ENCODE measurements at places on chromosomes 3 and 15.

DNA sequence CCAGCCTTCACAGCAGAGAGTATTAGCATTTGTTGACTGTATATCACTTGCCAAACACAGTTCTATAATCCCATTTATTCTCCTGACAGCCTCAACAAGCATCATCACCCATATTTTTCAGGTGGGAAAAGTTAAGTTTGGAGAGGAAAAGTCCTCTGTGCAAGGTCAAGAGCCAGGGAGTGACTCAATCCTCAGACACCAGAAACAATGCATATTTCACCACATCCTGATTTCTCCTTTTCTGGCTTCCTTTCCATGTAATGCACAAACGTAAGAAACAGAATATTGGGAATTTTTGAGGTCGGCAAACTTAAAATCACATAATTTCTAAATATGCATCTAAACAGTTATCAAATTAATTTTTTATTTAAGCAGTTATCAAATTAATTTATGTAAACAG, 116.0 kb upstream of the GADL1 start:
- no peak for DNase-seq

GRCh38 chr3:184791171-184791570, 20.8 kb upstream of the VPS8 start:
- no peak for DNase-seq

DNA sequence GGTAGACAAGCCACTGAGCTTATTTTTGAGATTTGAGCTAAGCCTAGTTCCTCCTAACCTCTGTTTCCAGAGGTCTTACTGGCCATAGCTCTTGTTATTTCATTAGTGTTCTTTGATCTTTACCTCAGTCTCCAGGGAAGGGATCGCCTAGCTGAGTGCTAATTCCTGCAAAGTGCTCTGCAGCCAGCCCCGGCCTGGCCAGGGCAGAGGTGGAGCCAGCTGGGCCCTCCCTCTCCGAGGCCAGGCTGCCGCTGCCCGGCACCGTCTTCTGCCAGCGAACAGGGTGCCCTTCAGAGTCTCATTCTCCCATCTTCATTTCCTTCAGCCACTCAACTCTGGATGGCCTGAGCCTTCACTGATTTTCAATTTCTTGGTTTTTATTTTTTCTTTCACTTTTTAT, 19.7 kb downstream of the FAN1 start:
- no peak for DNase-seq

- DNase-seq = no peak
These were observed 18.8 kb downstream of the HEMK1 start for GRCh38 chr3:50587806-50588758.

- no peak for DNase-seq
These were observed 224.3 kb downstream of the CDIN1 start for GRCh38 chr15:36803773-36804172.

DNA sequence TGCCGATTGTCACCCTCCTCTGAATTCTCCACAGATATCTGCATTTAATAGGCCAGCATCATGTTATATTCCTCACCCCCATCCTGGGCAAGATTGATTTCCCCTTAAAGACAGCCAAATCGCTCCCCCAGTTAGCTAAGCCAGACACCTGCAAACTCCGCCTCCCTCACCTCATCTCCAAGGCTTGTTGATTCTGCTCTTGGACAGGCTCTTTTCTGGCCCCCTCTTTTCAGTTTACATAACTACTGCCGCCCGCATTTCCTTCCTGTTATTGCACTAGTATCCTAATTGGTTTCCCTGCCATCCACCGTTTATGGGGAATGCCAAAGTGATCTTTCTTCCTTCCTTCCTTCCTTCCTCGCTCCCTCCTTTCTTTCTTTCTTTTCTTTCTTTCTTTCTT, 214.7 kb upstream of the MRPL3 start:
- DNase-seq = no peak

- DNase-seq = no peak
These were observed 32.7 kb upstream of the CPOX start for GRCh38 chr3:98626151-98626550.

- no peak for DNase-seq
These were observed 30.5 kb downstream of the CD47 start for GRCh38 chr3:108060331-108060730.

GRCh38 chr3:197942956-197943556, 6.9 kb upstream of the RPL35A start:
- DNase-seq = no peak

DNA sequence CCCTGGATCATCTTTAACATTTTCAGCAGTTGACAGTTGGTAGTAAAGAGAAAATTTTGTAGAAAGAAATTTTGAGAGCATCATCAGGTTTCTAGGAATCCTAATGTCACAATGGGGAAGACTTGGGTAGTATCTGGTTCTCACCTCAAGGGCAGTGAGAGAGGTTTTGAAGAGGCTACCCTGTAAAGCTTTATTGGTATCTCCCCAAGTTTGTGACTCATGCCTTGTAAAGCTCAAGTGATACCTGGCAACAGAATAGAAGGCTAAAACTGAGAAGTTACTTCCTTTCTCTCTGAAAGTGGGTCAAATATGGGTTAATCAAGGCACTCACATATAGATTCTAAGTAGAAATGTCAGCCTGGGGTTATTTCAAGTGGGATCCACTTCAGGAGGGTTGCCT, 196.4 kb downstream of the SUCNR1 start:
- no peak for DNase-seq

GRCh38 chr3:129593595-129594339, 12.7 kb downstream of the PLXND1 start:
- no peak for DNase-seq

- no peak for DNase-seq
These were observed 32.4 kb downstream of the TJP1 start for GRCh38 chr15:29789871-29790270.

DNA sequence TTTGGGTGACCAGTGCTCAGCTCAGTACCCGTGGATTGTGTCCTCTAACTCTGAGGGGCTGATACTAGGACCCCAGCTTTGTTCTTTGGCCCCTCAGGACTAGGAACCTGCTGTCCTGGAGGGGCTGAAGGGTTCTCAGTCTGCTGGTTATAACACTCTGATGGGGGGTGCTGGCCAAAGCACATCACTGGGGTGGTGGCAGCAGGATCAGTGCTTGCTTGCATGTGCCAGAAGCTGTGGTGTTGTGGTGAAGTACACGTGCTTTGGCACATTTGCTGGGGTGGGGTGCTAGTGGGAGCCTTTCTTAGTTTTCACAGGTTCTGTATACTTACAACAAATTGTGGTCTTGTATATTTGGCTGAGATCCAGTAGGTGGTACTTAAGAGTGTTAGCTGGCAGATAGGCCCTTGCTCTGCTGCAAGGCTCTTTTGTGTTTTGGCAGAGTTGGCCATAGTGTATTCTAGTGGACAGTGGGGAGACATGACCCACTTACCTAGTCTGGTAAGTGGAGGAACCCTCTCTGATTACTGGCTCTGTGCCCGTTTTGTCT, 344.3 kb downstream of the EDEM1 start:
- DNase-seq = no peak

DNA sequence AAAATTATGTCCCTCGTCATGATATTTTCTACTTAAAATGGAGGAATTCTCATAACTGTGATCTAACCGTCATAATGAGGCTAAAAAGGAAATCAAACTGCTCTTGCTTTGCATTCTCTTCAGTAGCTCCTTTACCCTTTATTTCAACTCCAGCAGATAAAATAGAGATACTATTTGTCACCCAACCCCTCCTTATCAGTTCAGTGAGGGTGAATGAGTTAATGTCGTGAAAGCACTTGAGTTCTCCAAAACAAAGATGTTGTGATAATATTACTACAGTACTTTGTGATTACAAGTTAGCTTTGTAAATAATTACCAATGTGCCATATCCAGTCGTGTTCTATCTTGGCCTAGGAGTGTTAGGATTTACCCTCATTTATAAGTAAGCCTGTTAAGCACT, 63.4 kb upstream of the ANKRD28 start:
- no peak for DNase-seq

- no peak for DNase-seq
These were observed 2.1 kb downstream of the RNF168 start for GRCh38 chr3:196501316-196502044.

- DNase-seq = no peak
These were observed 289.4 kb upstream of the TLE3 start for GRCh38 chr15:70387081-70387480.

DNA sequence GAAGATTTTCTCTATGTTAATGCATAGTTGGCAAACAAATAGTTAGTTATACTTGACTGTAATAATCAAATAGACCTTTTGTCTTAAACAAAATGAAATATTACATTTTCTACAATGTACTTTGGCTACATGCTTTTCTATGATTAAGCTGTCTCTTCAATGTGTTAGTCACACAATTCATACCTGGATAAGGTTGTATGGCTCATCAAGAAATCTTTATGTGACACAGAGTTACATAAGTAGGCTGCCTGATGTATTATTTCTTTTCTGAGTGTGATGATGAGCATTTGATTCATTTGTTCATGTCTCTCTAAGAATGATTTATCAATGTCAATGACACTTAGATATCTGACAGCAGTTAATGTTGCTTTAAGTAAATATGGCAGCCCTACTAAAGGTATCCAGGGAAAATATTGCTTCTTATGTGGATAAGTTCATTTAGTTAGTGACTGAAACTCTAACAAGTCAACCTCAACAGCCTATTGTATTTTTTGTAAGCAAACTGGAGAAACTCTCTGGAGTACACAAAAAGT, 157.4 kb upstream of the SOX2 start:
- DNase-seq = no peak

Measured in T1000 (cell line).